Natural killer cell (primary cell): ENCODE measurements at places on chromosomes 12 and 14. TPM values are rescaled to one million over a fixed set of nuclear protein-coding genes. Genes with fewer than 3 reads are reported as not detected.

- H3K36me3 ChIP-seq = no peaks in the 10 kb centered on the region
- no peak overlapping the region for H3K27ac ChIP-seq
- H3K4me1 ChIP-seq = peaks cover 29% of the 10 kb centered on the region
- no peak overlapping the region for H3K4me3 ChIP-seq
- DNase-seq = no peak
- no peaks in the 10 kb centered on the region for H3K27me3 ChIP-seq
Measured at GRCh38 chr14:63508033-63508432, 35.1 kb downstream of the PPP2R5E start.

GRCh38 chr12:92504594-92504981, 198.2 kb upstream of the PLEKHG7 start:
- peaks cover 12% of the 10 kb centered on the region for H3K4me1 ChIP-seq
- no peak overlapping the region for H3K4me3 ChIP-seq
- no peak overlapping the region for H3K27ac ChIP-seq
- DNase-seq = no peak

DNA sequence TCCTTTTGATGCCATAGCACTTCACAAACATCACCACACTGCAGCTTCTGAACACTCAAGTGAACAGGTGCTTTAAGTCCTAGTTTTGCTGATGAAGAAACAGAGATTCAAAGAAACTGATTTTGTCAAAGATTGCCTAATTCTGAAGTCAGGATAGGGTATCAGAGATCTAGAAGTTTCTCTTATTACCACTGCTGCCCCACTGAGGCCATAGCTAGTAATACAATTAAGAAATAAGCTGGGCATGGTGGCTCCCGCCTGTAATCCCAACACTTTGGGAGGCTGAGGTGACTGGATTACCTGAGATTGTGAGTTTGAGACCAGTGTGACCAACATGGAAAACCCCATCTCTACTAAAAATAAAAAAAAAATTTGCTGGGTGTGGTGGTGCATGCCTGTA, 458.3 kb upstream of the SEL1L start:
- H3K27ac ChIP-seq = no peak overlapping the region
- DNase-seq = no peak
- H3K36me3 ChIP-seq = no peaks in the 10 kb centered on the region
- no peaks in the 10 kb centered on the region for H3K4me1 ChIP-seq
- no peaks in the 10 kb centered on the region for H3K27me3 ChIP-seq
- no peak overlapping the region for H3K4me3 ChIP-seq

GRCh38 chr12:119749666-119750065, 81.7 kb downstream of the PRKAB1 start:
- no peaks in the 10 kb centered on the region for H3K27me3 ChIP-seq
- H3K27ac ChIP-seq = no peak overlapping the region
- H3K36me3 ChIP-seq = no peaks in the 10 kb centered on the region
- DNase-seq = no peak
- no peak overlapping the region for H3K4me3 ChIP-seq

CCDC38 gene
- total RNA-seq = 0.63 TPM

ELK3 gene
- 17.8 TPM for total RNA-seq

A2ML1 gene
- total RNA-seq = not detected

TRMT61A gene
- total RNA-seq = 9.4 TPM
